Activated T-cell treated with anti-CD3 and anti-CD28 coated beads for 48 hours (primary cell): ENCODE measurements at places on chromosomes 7 and 10.

- DNase-seq: no peak
Measured at GRCh38 chr7:82364671-82365070, 78.9 kb downstream of the CACNA2D1 start.

DNA sequence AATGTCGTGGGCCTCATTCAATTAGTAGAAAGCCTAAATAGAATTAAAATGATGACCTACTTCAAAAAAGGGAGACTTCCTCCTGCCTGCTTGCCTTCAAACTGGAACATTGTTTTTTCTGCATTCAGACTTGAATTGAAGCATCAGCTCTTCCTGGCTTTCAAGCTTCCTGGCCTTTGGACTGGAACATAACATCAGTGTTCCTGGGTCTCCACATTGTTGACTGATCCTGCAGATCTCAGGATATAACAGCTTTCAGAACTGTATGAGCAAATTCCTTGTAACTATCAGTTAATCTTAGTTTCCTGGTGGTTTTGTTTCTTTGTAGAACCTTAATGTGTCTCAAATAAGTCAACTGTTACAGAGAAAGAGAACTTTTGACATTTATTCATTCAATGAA lies 18.6 kb downstream of the MAGI2 start:
- no peak for DNase-seq

DNA sequence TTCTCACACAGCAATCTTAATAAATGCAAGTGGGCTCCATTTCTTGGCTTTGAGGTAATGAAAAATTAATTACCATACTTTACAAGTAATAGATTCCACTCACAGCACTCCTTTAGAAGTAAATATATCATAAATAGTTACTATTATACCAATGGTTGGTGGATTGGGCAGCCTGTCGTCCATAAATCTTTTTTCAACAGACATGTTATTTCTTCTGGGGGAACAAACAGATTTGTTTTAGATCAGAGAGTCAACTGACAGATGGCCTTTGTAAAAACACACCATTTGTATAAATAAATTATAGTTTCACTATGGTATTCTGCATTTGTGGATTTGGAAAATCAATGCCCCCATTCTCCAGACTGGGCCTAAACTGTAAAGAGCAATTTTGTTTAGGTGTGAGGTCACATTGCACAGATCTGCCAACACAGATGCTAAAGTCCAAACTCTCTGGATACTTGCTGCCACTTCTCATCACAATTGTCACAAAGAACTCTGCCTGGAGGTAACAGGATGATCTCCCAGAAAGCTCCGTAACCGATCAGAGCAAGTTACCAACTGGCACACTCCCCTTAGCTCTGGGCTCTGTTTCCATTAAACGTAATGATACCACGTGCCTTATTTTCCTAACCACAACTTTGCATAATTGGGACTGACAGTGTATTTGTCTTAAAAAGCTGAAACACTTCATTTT lies 4.5 kb upstream of the MACROH2A2 start:
- DNase-seq: no peak

GRCh38 chr7:55375237-55375636 lies 10.1 kb downstream of the LANCL2 start:
- no peak for DNase-seq

GRCh38 chr10:22372917-22373316 lies 27.6 kb downstream of the SPAG6 start:
- DNase-seq: no peak

DNA sequence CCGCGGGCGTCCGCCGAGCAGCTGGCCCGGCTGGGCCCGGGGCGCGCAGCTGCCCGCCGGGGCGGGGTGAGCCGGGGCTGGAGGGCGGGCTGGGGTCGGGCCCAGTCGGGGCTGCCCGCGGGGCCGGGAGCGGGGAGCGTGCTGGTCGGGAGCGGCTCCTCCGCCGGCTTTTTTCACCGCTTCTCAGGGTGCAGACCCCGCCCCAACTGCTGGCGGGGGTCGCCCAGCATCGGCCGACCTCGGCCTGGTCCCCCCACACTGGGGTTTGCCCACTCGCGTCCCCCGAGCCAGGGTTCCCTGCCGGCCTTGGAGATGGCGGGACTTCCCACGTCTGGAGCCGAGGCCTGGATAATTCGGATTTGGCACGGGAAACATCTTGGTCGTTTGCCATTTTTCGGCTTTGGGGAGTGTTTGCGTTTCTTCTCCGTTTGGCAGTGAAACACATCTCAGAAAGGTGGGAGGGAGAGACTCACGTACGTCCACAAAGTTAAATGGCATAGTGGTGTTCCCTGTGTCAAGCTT lies 432 bp downstream of the TMEM248 start:
- DNase-seq: no peak

DNA sequence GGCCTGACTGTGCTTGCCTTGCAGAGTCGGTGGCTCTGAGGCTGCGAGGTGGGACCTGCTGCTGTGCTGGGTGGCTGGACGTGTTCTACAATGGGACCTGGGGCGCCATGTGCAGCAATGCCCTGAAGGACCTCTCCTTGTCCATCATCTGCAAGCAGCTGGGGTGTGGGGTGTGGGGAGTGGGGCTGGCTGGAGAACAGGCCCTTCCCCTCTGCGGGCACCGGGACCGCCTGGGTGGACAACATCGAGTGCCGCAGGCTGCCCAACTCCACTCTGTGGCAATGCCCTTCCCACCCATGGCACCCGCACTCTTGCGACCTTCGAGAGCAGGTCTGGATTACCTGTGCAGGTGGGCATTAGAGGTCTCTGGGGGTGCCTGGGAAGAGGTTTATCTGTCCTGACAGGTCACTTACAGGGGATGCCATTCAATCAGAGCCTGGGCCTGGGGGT lies 10.9 kb downstream of the SCART1 start:
- DNase-seq: no peak

GRCh38 chr7:139044813-139045794 lies 9.3 kb upstream of the ZC3HAV1L start:
- no peak for DNase-seq

- no peak for DNase-seq
Measured at GRCh38 chr7:122046402-122046801, 97.6 kb downstream of the AASS start.

GRCh38 chr7:10780400-10780747 lies 193.3 kb upstream of the PHF14 start:
- no peak for DNase-seq

GRCh38 chr7:98193474-98194180 lies 17.6 kb upstream of the BHLHA15 start:
- no peak for DNase-seq

DNA sequence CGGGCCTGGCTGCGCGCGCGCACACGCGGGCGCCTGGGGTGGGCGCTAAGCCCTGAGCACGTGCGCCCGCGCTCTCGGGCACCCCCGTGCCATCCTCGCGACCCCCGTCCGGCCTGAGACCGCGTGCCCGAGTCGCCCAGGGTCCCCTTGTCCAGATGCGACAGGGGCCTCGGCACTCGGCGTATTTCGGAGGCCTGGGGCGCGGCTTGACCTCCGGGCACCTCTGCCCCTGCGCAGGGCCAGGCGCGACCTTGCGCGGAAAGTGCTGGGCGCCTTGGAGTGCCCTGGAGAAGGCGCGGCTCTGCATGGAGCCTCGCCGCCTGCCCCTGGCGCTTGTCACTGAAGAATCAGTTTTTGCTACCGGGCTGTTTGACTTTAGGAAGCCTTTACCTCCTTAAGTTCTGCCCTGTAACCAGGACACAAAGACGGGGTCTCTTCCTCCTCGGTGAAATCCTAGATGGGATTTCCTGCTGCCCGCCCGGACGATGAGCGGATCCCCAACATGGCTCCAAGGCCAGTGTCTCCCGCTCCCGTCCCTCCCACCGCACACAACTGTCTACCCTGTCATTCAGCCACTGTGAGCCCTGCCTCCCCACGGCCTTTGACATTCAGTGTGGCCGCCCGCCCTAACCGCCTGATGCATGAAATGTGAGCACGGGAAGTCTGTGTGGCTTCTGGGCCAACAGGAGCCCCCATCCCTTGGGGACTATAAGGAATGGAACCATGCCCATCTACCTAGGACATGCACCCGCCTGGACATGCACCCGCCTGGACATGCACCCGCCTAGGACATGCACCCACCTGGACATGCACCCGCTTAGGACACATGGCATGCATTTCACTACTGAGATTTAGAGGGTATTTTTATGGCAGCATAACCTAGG lies 1.1 kb upstream of the STK32C start:
- DNase-seq: no peak

DNA sequence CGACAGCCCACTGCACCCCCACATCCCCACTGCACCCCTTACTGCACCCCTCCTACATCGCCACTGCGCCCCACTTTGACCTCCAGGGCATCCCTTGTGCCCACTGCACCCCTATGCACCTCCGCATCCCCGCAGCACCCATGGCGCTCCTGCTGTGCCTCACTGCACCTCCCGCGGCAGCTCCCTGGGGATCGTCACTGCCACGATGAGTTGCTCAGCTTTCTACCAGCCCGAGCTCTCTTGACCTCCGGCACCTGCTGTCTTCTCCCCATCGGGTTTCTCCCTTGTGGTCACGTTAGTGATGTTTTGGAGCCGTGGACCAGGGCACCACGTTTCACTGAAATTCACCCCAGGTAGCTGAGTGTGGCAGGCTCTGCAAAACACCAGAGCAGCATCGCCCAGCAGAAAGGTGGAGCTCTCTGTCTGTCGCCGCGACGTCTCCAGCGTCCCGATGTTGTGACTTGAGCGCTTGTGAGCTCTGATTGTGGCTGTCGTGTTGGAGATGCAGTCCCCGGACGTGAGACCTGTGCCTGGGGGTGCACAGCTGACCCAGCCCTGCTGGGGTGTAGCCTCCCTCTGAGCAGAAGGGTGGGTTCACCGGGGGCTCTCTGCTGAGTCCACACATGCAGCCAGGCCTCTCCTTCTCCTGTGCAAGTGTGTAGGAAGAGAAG lies 147.7 kb downstream of the DNAJB6 start:
- no peak for DNase-seq

- no peak for DNase-seq
Measured at GRCh38 chr10:118207470-118208007, 134.6 kb downstream of the FAM204A start.

DNA sequence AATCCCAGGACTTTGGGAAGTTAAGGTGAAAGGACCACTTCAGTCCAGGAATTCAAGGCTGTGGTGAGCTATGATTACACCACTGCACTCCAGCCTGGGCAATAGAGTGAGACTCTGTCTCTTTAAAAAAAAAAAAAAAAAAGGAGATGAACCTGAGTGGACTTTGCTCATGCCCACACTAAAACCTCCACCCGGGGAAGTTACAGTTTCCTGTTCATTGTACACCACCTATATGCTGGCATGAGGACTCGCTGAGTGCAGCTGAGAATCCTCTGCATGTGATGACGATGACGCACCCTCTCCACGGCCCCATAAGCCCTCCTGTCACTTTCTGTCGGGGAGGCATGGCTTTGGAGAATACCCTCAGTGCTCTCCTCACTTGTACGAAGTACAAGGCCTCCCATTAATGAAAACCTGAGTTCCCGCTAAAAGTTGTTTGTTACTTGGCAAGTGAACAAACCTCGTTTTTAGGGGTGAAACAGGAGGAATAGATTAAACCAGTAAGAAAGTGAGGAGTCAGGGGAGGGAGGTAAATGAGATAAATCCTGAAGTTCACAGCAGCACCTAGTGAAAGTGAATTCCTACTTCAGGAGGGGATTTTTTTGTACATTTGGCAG lies 15.9 kb downstream of the TMEM176B start:
- DNase-seq: no peak

GRCh38 chr10:36574207-36574606 lies 551.2 kb upstream of the ANKRD30A start:
- no peak for DNase-seq

- no peak for DNase-seq
Measured at GRCh38 chr7:76206633-76207032, 4.9 kb downstream of the SRRM3 start.

GRCh38 chr7:111459757-111460280 lies 102.5 kb downstream of the IMMP2L start:
- DNase-seq: no peak

GRCh38 chr7:4234498-4234855 lies 447.6 kb upstream of the FOXK1 start:
- DNase-seq: no peak

GRCh38 chr7:1640376-1641172 lies 29.5 kb upstream of the ELFN1 start:
- no peak for DNase-seq

DNA sequence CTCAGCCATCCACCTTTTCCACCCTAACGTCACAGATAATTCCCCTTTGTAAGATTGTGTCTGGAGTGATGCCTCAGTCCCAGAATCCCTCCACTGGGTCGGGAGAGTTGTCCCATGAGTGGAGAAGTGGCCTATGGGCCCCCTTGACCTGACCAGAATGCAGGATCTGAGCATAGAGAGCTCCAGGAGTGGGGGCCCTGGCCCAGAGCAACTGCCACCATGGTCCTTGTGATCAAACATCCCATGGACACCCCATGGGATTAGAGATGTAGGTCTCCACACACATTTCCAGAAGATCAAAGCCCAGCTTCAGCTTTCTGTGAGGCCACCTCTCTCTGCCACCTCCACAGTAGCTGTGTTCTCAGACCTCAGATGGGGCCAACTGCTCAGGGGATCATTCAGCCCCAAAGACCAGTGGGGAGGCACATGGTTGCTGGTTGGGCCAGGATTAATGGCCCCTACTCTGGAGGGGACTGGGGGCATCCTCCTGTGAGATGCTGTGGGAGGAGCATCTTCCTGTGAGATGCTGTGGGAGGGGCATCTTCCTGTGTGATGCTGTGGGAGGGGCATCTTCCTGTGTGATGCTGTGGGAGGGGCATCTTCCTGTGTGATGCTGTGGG lies 28.5 kb upstream of the DPYSL4 start:
- DNase-seq: no peak

GRCh38 chr10:3116508-3117100 lies 49.3 kb downstream of the PFKP start:
- DNase-seq: no peak

DNA sequence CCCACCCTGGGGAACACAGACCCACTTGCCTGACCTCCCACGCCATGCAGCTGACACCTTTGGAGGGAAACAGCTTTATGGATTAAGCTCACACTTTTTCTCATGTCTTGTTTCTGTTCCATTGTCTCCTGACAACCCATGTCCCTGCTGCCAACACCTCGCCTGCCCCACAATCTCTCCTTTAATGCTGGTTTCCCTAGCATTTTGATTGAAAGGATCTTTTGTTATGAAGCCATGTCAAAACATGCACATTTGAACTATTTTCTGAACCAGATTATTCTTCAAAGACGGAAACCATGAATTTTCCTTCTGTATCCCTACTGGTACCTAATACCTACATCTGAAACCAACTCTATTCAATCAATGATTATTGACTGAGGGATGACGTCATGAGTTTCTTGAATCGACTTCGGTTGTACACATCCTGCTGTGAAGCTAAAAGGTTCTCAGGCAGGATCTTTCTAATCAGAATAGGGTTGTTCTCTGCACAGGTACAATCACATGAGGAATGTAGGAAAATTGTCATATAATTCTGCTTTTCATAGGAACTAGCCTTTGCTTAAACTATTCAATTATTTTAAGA lies 106.2 kb upstream of the NEBL start:
- DNase-seq: no peak

- DNase-seq: no peak
Measured at GRCh38 chr7:142413280-142414000, 155.6 kb upstream of the PRSS58 start.

DNA sequence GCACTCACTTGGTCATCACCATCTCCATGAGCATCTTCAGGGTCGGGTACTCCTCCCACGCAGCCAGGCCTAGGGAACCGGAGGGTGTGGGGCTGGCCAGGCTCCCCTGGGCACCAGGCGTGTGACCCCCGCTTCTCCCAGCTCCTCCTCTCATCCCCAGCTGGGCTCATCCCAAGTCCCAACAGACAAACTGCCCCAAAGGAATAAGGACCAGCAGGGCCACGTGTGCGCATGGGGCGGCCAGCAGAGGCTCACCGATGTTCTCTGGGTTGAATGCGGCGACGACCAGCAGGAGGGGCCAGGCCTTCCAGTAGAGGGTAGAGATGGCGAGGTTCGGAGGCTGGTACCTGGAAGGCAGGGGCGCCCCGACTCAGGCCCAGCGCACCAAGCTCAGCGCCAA lies 14.9 kb downstream of the INTS1 start:
- DNase-seq: no peak
